ENCODE measurements at places on chromosomes 2 and 18.

DNA sequence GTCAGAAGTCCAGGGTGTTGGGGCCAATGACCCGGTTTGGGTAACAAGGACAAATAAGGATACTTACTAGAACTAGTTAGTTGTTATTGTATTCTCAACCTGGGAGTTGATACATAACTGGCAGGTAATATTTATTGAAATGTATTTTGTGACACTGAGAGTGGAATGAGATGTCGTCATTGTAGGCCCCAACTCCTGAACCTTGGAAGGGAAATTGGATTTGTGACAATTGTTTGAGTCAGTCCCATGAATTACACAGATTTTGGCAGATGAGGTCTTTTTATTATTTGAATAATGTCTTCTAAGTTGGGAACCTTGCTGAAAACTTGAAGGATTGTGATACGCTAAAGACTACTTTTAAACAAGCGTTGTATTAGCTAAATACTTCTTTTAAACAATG is 5.1 kb downstream of the TIMM21 start:
- DNase-seq, result no peak

- no peak for DNase-seq
These were observed 207.6 kb upstream of the CCDC150 start for GRCh38 chr2:196431957-196432356.

- no peak for DNase-seq
These were observed 47.2 kb upstream of the MGAT4A start for GRCh38 chr2:98778151-98778550.

DNA sequence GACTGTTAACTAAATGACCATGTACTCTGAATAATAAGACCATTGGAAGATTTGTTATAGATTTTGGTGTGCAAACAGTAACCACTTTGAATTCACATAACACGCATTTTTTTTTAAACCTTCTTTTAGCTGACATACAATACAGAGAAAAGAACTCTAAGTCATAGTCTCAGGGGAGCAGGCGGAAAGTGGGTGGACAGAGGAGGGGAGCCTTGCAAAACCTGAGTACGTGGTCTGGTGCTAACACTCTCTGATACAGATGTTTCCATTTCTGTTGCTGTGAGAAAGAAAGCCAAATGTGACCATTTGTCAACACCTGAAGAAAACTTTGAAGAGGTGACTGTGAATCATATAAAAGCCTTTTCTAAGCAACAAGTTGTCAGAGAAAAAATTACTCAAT is 151.8 kb upstream of the GCFC2 start:
- DNase-seq, result no peak

Measured in fibroblast of skin of left quadriceps (primary cell).